Hippocampal formation (tissue), 2 donors: ENCODE measurements at places on chromosomes 2 and 18.

DNA sequence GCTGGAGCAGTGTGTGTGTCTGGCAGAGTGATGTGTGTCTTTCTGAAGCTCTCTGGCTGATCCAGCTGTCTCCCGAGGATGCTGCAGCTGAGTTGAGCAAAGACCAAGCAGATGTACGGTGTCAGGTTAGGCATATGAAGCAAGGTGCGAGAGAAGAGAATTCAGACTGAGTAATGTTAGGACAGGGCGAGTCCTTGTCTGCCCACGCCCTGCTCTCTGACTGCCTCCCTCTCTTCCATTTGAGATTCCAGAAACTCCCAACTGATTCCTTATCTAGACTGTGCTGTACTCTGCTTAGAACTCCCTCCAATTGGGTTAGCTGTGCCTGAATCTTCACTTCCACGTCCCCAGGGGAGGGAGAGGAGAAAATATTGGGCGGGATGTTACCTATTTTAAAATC lies 25.7 kb upstream of the LPIN1 start:
- no peak for DNase-seq

DNA sequence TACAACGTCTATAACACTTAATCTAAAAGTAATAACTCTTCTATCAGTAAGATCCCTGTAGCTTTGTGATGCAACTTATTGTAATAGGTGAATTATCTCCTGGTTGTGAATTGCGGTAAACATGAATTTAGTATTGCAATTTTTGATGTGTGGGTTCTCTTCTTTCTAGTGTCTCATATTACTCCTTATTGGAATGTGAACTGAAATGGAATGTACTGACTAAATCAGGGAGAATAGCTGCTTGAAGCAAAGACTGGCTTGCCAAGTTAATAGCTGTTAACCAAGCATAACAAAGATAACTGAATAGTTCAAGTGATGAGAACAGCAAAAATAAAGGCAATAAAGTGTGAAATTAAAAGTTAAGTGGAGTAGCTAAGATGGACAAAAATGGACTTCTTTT lies 60.5 kb upstream of the TFPI start:
- no peak for DNase-seq

GRCh38 chr2:101127319-101128056 lies 23.7 kb downstream of the TBC1D8 start:
- no peak for DNase-seq

GRCh38 chr2:32422133-32422532 lies 65.3 kb downstream of the BIRC6 start:
- DNase-seq, result no peak

DNA sequence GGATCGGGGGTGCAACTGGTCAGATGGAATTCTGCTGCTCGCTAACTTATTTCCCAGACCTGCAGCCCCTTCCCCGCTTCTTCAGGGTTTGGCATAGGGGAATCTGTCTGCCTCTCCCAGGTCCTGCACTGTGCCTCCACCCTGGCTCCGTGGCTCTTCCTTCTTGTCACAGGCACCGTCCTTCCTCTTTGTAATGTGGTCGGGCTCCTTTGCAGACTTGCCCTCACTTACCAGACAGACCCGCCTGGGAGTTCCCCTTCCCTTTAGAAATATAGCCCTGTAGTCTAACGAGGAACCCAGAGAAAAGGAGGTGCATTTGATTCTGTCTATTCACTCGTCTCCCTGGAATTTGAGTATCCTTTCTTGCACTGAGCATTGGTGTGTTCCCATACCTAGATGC lies 63.9 kb upstream of the PAX8 start:
- no peak for DNase-seq

DNA sequence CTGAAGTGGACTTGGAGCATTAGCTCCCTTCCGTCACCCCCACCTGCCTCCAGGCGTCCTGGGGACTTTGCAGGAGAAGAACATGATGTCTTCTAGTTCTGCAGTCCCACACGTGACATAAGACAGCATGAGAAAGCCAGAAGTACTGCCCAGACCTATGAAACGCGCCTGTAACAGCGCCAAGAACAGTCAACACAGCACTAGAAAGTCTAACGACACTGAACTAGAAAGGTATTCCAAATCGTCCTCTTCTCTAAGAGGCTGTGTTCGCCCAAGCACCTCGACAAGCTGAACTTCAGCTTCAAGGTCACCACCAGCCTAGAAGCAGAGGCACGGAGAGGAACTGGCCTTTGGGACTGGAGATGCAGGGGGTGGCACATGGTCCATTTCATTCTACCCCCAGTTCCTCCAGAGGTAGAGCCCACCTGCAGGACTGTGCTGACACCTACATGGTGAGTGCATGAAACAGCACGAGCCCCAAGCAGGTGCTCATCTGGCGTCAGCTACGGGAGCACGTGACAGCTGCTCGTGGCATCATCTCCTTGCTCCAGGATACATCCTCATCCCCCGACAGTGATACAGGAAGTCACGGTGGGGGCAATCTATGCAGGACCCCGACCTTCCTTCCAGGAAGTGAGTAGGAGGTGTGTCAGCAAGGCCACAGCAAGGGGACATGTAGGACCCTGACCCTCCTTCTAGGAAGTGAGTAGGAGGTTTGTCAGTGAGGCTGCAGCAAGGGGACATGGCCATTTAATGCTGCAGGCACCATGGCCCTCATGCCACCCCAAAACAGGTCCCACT lies 3.7 kb downstream of the HDAC4 start:
- no peak for DNase-seq

DNA sequence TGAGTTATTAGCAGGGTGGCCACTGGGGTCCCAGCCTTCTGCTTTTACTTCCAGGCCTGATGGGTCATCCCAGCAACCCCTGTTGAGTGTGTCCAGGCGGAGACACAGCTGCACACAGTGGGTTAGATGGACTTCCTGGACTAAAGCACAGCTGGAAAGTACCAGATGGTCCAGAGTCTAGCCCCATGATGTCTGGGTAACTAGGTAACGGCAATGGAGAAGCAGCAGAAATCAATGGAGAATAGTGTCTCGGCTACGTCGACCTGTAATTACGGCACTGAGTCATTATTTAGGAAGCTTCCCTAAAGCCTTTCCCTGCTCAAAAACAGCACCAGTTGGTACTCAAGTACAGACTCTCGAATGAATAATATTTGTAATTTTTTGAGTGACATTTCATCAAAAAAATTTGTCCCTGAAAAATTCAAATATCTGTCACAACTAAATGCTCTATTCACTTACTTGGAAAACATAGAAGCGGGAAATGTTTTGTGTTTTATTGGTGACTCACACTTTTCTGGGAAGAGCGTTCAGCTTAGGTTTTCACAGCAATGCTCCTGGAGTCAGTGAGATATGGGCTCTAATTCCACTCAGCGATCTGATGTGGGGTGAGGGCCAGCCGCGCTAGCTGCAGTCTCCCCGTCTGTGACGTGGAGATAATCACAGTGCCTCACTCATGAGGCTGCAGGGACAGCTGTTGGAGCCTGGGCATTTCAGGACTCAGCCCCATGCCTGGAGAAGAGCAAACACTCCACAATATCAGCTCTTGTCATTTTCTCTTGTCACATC lies 16.2 kb upstream of the ARL4C start:
- DNase-seq, result no peak

DNA sequence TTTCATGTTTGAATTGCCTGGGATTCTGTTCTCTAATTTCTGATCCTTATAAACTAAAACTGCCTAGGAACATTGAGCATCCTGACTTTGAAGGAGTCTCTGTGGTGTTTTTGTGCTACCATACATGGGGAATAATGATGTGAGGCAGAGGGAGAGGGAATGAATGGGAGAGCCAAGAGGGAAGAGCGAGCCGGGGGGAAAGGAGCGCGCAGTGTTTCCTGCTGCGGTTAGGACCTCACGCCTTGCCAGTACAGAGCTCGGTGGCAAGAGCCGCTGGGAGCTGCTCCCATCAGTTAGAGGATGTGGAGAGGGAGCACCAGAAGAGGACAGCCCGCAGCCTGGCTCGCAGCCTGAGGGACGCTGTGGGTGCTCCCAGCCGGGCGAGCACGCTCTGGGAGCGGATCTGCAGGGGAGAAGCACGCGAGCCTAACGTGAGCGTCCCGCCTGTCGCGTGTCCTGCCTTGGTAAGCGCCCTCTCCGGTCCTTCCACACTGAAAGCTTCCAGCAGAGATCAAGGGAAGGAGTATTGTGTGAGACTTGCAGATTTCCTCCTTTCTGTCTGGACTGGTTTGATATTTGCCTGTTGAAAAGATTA lies 114.7 kb downstream of the FAM210A start:
- DNase-seq, result peak; percentile 72

- DNase-seq, result no peak
Measured at GRCh38 chr18:69974365-69974764, 26.7 kb upstream of the CD226 start.

DNA sequence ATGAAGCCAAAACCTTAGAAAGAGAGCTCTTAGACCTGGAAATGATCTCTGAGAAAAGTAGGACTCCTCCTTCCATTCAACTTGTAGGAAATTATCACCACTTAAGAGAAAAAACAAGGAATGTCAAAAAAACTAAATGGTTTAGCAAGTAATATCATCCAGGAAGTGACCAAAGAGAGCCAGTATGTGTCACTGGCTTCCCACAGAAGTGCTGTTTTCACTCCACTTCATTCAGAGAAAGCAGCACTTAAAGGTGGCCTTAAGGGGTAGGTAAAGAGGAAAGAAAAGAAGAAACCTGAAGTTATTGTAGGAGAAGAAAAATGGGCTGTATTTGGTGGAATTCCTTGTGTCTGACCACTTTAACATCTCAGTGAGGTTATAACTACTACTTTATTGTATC lies 414.4 kb upstream of the ETAA1 start:
- no peak for DNase-seq

- DNase-seq, result no peak
Measured at GRCh38 chr2:55961318-55961911, 37.8 kb upstream of the EFEMP1 start.
